Liver (tissue), 10 donors: ENCODE measurements at places on chromosomes 16 and 17. TPM values are rescaled to one million over a fixed set of nuclear protein-coding genes. Genes with fewer than 3 reads are reported as not detected.

ERI2 gene
- total RNA-seq: 79.1 TPM

DNA sequence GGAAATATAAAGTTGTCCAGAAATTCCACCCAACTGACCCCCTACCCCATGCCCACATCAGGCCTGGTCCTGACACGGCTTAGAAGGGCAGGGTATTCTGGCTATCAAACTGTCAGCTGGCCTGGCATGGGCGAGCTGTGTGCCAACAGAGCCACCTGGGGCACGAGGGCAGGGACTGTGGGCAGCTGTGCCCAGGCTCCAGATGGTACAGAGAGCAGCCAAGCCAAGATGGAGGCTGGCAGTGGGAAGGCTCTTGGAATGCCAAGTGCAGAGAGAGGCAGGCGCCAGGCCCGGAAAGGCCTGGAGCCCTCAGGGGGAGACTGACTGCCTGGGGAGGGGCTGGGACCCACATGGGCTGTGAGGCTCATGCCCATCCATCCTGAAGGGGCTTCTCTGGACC, 24.3 kb upstream of the PHF12 start:
- DNase-seq: no peak

- no peak for DNase-seq
Measured at GRCh38 chr16:52498328-52499059, 48.4 kb downstream of the TOX3 start.

- DNase-seq: no peak
Measured at GRCh38 chr17:1953831-1954230, 71.3 kb downstream of the RTN4RL1 start.

CRYBA1 gene
- total RNA-seq: not detected

GRCh38 chr17:60158751-60159478, 9.1 kb downstream of the CA4 start:
- no peak for DNase-seq

CIBAR2 gene
- total RNA-seq: not detected

GRCh38 chr17:44304651-44305050, 3.8 kb upstream of the RUNDC3A start:
- DNase-seq: no peak

GRCh38 chr17:81049973-81050551, 15.1 kb downstream of the BAIAP2 start:
- no peak for DNase-seq

DNA sequence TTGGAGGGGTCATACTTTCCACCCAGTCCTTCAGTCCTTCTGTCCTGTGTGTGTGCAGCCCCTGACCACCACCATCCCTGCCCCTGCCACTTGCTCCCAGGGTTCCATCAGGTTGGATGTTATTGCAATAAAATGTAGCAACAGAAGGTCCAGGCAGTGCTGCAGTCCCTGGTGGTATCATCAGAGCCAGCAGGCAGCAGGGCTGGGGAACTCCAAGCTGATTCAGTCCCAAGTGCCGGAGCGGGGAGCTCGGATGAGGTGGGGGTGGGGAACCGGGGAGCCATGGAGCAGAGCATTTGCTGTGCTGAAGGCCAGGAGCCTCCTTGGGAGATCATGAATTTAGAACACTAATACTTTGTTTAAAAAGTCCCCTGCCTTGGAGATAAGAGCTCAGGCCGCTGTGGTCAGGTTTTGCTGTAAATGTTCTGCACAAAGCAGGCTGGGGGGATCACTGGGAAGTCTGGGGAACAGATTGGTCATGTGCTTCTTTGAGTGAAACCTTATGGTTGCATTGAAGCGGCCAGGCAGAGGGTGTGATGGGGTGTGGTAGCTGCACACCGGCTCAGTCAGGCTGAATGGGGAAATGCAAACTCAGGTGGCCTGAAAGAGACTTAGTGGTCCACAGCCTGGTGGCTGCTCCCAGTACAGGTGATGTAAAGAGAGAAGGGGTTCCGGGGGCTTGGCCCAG, 225.9 kb downstream of the SEC14L1 start:
- no peak for DNase-seq

DNA sequence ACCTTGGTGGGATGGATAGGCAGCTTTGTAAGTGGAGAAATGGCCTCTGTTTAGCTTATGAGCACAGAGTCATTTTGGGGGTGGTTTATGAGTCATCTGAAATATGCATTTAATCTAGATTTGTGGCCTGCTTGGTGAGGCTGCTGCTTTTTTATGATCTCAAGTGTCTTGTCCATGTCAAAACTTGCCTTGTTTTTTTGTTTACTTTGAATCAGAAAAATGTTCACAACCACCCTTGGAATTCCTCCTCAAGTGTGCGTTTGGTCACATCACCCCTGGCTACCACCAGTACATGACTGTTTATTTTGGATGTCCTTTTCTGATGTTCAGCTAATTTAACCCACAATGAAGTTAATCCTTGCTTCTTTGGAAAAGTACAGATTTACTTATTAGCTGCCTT, 64.6 kb downstream of the FTO start:
- no peak for DNase-seq

- no peak for DNase-seq
Measured at GRCh38 chr16:66025751-66026150, 340.7 kb upstream of the CDH5 start.

DNA sequence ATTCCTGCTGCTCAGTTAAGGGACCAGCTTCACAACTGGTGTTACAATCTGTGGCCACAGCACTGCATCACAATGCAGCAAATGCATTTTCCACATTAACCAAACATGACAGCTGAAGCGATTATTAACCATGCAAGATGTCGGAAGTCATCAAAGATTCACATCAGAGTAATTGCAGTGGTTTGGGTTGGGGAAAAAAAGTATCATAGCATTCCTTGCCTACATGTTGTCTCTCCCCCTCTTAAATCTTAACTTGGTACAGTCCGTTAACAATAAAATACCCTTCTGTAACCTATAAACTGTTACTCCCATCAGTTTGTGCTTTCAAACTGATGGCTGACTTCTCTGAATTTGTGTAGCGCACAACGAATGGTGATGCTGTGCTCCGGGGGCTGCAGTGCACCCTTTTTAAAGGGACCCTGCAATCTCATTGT, 51.6 kb downstream of the NUP93 start:
- DNase-seq: no peak

DNA sequence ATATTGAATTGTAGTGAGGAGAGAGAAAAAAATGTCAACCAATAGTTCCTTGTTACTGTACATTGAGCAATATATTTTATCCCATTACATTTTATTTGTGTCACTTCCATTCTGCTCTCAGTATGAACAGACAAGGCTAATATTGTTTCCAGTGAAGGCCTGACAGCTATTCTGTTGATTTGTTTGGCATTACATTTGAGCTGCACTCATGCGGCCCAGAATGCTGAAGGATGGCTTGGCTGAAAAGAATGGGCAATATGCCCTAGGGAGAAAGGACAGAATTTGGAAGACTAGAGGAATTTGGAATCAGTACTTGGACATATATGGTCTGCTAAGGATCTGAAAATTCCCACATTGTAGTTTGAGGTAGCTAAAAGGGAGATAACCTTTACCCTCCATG, 1294.4 kb downstream of the CDH8 start:
- no peak for DNase-seq

DNA sequence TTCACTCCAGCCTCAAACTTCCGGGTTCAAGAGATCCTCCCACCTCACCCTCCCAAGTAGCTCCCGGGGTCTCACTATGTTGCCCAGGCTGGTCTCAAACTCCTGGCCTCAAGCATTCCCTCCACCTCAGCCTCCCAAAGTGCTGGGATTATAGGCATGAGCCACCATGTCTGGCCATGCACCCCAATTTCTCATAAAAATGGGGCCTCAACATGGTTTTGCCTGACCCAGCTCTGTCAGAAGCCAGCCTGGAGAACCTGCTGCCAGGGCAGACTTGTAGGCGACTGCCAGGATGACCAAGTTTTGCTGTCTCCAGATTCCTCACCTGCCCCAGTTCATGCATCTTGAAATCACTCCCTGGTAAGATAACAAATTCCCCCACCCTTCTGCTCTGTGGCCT, 82.9 kb downstream of the AIPL1 start:
- no peak for DNase-seq

DNA sequence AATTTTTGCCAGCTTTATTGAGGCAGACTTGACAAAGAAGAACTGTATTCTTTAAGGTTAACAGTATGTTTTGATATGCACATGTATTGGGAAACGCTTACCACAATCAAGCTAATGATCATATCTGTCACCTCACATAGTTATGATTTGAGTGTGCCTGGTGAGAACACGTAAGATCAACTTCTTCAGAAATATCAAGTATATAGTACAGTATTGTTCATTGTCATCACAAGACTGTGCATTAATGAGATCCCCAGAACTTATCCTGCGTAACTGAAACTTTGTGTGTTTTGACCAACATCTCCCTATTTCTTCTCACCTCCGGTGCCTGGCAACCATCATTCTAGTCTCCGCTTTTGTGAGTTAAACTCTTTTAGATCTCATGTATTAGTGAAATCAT, 756.4 kb upstream of the EEF2KMT start:
- DNase-seq: no peak

GRCh38 chr17:47952171-47953021, 5.3 kb downstream of the PRR15L start:
- DNase-seq: peak; percentile 55

ICAM2 gene
- total RNA-seq: 10.1 TPM

CBX8 gene
- 1.4 TPM for total RNA-seq

DNA sequence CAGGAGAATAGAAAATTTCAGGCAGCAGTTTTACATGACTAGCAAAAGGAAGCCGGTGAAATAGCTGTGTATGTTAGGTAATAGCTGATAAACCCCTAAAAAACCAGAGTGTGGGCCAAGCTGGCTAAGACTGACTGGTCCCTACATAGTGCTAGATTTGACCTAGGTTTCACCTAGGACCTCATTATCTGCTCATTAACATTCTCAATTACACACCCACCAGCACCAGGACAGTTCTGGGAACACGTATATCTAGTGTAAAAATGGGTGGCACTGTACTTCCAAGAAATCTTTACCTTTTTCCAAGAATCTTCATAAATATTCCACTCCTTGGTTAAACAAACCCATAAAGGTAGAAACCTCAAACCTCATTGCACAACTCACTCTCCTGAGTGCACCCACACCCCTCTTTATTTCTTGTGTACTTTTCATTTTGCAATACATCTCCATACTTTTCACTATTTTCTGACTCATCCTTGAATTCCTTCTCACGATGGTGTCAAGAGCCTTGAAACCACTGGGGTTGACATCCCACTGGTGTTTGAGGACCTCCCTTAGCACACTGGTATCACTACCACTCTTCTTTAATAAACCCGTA, 262.7 kb upstream of the KCNJ16 start:
- no peak for DNase-seq

MEOX1 gene
- total RNA-seq: 0.33 TPM

DNA sequence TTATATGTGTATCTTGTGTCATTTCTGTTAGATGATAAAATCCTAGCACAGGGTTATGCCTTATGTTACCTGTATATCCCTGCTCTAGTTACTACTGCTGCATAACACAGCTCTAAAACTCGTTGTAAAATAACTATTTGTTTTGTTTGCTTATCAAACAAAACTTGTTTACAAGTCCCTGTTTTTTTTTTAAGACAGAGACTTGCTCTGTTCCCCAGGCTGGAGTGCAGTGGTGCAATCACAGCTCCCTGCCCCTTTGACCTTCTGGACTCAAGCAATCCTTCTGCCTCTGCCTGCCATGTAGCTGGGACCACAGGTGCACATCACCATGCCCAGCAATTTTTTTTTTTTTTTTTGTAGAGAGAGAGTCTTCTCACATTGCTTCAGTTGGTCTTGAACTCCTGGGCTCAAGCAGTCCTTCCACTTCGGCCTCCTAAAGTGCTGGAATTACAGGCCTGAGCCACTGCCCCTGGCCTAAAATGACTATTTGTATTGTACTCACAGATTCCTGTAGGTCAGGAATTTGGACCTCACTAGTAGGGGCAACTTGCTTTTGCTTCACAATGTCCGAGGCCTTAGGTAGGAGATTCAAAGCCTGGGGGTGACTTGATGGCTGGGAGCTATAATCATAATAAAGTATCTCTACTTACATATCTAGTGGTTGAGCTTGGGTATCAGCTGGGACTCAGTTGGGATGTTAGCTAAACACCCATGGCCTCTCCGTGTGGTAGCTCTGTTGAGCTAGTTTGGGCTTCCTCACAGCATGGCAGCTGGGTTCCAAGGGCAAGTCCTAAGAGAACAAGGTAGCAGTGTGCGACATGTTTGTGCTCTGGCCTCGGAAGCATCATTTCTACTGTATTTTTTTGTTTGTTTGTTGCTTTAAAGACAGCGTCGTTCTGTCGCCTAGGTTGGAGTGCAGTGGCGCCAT, 12.6 kb downstream of the DUSP14 start:
- DNase-seq: no peak

GRCh38 chr17:61254904-61255303, 144.7 kb upstream of the TBX2 start:
- no peak for DNase-seq

DNA sequence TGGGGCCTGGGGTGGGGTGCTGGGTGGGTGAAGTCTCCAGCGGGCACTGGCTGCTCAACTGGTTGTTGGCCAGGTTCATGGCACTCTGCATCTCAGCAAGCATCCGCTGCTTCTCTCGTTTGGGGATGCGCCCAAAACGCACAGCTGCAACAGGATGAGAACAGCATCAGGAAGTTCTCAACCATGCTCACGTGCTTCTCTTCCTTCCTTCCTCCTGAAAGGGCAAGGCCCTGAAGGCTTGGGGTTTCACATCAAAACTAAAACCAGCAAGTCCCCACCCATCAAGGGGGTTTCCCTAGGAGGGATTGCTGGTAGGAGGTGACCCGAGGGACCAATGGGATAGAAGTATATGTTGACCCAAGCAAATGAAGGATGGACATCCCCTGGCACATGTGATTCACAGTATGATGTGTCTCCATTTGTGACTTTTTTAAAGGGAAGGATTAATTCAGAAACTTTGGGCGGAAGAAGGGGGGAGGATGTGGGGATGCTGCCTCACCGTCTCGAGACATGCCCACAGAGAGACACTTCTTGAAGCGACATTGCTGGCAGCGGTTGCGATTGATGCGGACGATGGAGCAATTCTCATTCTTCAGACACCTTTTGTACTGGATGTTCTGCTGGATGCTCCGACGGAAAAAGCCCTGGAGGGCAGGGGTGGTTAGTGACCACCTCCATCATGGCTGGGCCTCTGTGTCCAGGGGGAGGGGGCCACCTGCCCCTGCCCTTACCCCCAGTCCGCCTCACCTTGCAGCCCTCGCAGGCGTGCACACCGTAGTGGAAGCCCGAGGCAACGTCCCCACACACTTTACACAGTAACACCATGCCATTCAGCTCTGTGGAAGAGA, 4.2 kb downstream of the NR1D1 start:
- no peak for DNase-seq

GRCh38 chr17:70636517-70637133, 467.3 kb downstream of the KCNJ2 start:
- no peak for DNase-seq

CBFA2T3 gene
- 1.4 TPM for total RNA-seq

GRCh38 chr17:16001226-16001897, 1.7 kb downstream of the TTC19 start:
- no peak for DNase-seq

PLA2G10 gene
- total RNA-seq: not detected

- DNase-seq: no peak
Measured at GRCh38 chr17:72788950-72789585, 303.4 kb downstream of the SLC39A11 start.
